ENCODE measurements at places on chromosomes 11 and 22.

DNA sequence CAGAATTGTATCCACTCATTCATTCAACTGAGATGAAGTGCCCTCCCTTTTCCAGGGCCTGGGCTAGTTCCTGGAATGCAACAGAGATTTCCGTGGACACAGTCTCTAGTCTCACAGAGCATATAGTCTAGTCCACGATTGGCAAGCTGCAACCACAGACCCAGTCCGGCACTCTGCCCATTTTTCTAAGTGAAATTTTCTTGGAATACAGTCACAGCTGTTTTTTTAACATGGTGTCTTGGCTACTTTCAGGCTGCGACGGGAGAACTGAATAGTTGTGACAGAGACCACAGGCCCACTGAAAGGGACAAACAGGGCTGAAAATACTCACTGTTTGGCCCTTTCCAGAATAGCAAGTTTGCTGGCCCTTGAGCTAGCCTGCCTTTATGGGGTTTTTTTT lies 29.2 kb downstream of the ALG12 start:
- DNase-seq: no peak

GRCh38 chr11:85903406-85903805 lies 48.2 kb downstream of the CCDC83 start:
- DNase-seq: no peak

DNA sequence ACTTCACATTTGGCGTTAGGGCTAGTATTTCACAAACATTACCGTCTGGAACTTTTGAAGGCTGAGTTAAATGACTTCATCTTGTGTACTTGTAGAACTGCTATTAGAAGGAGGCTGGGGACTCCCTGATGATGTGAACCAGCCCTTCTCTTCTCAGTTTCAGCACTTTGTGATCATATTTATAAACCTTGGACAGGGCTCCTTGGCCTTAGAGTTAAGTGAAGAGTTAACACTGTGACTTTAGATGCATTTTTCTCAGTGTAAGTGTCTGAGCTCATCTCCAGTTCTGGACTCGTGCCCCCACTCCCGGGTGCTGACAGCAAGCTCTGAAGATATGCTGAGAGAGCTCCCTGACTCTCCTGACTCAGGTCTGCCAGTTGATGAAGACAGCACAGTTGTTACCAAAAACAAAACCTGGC lies 8.4 kb downstream of the MIAT start:
- no peak for DNase-seq

DNA sequence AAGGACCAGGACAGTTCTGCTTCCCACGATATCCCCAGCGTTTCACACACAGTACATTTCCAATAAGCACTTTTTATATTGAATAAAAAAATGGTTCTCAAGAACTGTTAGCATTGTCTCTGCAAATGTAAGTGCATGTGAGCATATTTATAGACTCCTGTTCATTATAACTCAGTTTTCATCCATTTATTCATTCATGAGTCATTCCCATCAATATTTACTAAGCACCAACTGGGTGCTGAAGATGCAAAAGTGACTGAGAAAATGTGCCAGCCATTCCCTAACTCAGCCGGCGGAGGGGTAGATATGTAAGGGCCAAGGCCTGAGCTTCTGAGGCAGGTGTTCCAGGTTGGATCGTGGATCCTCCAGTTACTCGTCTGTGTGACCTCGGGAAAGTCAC lies 64.8 kb downstream of the CACNG2 start:
- no peak for DNase-seq

GRCh38 chr11:109205312-109205711 lies 216.7 kb upstream of the C11orf87 start:
- DNase-seq: no peak

GRCh38 chr22:35418088-35418487 lies 18.1 kb downstream of the MCM5 start:
- no peak for DNase-seq

DNA sequence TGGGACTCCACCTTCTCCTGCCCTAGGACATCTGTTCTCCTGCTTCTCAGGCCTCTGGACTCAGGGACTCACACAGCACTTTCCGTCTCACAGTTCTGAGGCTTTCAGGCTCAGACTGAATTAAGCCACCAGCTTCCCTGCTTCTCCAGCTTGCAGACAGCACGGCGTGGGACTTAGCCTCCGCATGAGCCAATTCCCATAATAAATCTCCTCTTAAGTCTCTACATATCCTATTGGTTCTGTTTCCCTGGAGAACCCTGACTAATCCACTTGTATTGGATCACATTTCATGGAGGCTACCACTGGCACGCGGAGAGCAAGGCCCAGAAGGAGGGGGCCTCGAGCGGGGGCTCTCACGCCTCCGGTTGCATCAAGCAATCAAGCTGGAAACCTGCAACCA lies 1313.6 kb downstream of the TBC1D22A start:
- no peak for DNase-seq

DNA sequence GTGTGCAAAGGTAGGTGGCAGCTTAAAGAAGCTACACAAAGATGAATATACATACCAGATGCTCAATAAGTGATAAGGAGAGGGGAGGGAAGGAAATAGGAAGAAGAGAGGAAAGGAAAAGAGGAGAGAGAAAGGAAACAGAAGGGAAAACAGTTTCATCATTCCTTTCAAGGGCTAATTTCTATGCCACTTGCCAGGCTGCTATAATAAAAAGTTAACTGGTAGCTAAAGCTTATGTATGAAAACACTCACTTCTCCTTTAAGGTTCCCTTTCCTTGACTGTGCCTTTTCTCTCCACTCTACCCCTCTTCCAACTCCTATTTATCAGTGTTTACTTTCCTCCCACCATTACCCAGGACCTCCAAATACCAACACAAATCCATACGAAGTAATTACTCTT lies 347.9 kb downstream of the DLG2 start:
- DNase-seq: no peak

DNA sequence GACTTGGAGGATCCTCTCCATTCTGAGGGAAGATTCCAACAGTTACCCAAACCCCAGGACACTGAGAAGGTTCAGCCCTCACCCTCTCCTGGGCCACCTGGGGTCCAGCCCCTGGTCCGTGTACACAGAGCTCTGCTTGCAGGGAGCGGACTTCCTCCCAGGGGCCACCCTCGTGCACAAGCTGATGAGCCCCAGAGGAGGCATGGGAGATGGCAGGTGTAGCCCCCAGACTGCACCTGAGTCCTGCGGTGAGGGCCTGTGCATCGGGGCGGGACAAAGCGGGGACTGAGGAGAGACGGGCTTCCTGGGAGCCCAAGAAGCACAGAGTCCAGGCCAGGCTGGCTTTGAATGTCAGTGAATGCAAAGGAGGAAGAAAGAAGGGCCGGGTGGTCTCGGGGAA lies 1374.9 kb downstream of the BRD1 start:
- no peak for DNase-seq

DNA sequence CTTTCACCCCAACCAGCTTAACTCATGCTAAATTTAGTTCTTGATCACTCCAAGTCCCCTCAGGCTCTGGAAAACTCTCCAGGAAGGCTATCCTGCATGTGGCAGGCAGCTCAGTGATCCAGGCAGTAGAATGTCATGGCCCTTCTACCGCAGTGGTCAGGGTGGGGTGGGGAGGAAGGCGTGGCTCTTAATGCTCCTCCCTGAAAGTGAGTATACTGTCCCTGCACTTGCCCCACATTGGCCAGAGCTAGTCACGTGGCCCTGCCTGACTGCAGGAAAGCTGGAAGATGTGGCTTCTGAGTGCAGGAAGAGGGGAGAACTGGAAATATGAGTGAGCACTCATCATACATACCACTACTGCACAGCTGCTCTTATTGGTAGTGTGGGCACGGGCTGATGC lies 102.1 kb downstream of the GRAMD1B start:
- no peak for DNase-seq

- DNase-seq: no peak
Observed at GRCh38 chr11:100459811-100460210, 227.3 kb upstream of the ARHGAP42 start.

GRCh38 chr11:58796333-58796732 lies 48.2 kb downstream of the GLYATL2 start:
- no peak for DNase-seq

DNA sequence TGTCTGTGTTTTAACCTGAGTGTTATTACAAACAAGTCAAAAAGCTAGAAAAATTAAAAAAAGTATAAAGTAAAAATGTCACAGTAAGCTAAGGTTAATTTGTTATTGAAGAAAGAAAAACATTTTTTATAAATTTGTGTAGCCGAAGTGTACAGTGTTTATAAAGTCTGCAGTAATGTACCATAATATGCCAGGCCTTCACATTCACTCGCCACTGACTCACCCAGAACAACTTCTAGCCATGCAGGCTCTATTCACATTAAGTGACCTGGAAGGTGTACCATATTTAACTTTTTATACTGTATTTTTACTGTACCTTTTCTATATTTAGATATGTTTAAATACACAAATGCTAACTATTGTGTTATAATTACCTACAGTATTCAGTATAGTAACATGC lies 14.7 kb upstream of the FDX1 start:
- DNase-seq: no peak

- DNase-seq: no peak
Observed at GRCh38 chr11:131913267-131913666, 542.9 kb downstream of the NTM start.

- no peak for DNase-seq
Observed at GRCh38 chr22:16974298-16975084, 33.5 kb downstream of the GAB4 start.

DNA sequence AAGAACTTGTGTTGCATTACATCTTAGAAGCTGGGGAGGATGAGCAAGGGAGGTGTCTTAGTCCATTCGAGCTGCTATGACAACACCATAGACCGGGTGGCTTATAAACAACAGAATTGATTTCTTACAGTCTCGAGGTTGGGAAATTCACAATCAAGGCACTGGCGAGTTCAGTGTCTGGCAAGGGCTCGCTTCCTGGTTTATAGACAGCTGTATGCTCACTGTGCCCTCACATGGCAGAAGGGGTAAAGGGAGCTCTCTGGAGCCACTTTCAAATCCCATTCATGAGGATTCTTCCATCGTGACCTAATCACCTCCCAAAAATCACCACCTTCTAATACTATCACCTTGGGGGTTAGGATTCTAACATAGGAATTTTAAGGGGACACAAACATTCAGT lies 150.0 kb upstream of the NECTIN1 start:
- no peak for DNase-seq

- no peak for DNase-seq
Observed at GRCh38 chr11:103988595-103988969, 47.9 kb upstream of the DDI1 start.

- no peak for DNase-seq
Observed at GRCh38 chr11:46345131-46345597, 2.1 kb upstream of the DGKZ start.
